H54 (cell line): ENCODE measurements at places on chromosomes 7 and 10.

DNA sequence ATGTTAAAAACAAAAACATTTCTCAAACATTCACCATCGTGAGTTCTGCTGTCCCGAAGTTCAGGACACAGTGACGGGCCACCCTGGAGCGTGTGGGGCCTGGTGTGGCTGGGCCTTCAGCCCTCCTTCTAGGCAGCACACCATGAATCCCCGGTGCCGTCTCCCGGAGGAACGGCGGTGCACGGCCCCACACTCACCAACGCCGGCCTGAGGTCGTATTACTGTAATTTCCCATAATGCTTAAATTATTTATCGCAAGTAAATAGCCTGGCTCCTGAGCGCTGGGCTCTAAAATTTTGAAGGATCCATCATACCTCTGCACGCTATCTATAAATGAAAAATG, 1.4 kb downstream of the STK32C start:
- no peak for DNase-seq

DNA sequence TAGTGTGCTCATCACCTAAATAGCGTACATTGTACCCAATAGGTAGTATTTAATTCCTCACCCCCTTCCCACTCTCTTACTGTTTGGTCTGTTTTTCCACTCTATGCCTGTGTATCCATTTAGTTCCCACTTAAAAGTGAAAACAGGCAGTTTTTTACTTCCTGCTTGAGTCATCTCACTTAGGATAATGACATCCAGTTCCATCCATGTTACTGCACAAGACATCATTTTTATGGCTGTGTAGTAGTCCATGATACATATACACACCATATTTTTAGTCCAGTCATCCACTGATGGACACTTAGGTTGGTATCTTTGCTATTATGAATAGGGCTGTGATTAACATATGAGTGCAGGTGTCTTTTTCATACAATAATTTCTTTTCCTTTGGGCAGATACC, 10.1 kb downstream of the STK17A start:
- DNase-seq, result no peak

DNA sequence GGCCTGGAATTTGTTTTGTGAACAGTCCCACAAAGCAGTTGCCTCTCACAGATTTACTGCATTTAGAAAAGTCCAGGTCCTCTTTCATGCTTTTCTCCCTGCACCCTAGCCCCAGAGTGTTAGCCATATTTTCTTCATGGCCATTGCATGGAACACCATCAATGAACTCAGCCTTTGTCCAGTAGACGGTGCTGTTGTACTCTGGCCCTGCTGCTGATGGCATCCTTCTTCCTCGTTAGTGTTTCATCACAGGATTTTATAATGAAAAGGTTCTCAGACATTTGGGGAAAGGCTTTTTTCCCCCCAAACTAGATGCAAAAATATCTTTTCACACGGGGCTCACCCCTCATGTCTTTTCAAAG, 93.0 kb upstream of the SLC25A13 start:
- DNase-seq, result no peak

- DNase-seq, result no peak
Measured at GRCh38 chr7:49520951-49521350, 252.5 kb upstream of the VWC2 start.

GRCh38 chr7:110061387-110061786, 1029.5 kb upstream of the LRRN3 start:
- no peak for DNase-seq

DNA sequence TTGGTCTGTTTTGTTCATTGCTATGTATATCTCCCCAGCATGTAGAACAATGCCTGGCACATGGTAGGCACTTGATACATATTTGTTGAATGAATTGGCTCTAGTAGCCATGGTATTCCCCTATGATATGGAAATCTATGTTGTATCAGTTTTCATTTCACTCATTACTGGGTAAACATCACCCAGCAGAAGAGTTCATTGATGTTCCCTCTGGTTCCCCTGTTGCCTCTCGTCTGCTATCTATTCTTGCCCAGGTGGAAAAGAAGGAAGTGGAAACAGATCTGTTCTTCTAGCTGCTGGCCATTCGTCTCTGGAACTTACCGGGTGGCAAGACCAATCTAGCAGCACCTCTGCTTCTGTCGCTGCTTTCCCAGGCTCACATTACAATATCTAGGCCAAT, 71.5 kb downstream of the LRRC4 start:
- no peak for DNase-seq

GRCh38 chr7:100465702-100466311, 1.7 kb upstream of the SPACDR start:
- DNase-seq, result peak; percentile 89

GRCh38 chr7:149770728-149771636, 2.4 kb downstream of the ZNF467 start:
- no peak for DNase-seq

DNA sequence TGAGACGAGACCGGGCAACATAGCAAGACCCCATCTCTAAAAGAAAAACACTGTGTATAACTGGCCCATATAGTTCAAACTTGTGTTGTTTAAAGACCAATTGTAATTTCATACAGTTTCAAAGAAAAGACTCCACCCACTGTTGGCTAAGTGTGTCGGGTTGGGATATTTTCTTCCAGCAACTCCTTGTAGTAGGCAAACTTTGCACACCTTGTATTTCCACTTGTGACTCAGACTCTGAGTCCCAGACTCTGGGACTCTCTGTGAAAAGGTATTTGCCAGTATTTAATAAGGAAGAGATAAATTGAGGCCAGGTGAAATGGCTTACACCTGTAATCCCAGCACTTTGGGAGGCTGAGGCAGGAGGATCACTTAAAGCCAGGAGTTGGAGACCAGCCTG, 29.3 kb upstream of the RHBDD2 start:
- no peak for DNase-seq
